Cardiac septum (tissue), 1 donor: ENCODE measurements at places on chromosomes 13 and 19.

DNA sequence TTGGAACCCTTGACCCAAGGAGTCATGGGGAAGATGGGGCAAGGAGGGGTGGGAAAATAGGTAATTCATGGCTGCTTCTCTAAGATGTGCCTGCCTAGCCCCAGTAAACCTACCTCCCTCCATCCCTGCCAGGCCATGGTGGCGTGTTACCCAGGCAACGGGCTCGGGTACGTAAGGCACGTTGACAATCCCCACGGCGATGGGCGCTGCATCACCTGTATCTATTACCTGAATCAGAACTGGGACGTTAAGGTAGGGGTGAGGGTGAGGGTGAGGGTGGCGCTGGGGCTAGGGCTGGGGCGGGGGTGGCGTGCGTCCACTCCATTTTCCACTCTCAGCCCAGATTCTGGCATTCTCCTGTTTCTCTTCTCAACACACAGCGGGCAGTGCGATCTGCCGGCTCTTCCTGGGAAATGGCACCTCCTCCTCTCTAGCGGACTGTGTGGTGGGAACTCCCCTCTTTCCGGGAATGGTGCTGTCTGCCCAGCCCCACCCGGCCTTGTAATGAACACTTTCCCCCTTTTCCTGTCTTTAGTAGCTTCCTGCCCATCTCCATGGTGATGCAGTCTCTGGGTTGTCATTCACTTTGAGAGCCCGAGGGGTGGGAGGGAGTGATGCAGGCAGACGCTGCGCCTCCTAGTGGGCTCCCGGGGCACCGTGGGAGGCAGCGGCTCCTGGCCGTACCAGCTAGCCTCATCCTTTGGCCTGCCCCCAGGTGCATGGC is 7.6 kb downstream of the EGLN2 start:
- DNase-seq = peak; percentile 90

- no peak for DNase-seq
Measured at GRCh38 chr19:18649371-18650020, 12.7 kb downstream of the KLHL26 start.

- DNase-seq = no peak
Measured at GRCh38 chr19:54662730-54663129, at the start of gene LILRB4. LILRB4 (plus strand) TSS chr19:54662985; CDS start chr19:54663034, 49 bp downstream.

DNA sequence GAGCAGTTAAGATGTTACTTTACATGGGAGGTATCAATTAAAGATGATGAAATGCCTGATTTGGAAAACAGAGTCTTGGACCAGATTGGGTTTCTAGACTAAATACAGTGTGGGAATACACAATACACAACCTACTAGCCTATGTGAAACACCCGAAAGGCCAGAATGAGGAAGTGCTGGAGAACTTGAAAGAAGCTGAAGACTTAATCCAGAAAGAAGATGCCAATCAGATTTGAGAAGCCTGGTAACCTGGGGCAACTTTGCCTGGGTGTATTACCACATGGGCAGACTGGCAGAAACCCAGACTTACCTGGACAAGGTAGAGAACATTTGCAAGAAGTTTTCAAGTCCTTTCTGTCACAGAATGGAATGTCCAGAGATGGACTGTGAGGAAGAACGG is 43.2 kb downstream of the N4BP2L1 start:
- DNase-seq = no peak

DNA sequence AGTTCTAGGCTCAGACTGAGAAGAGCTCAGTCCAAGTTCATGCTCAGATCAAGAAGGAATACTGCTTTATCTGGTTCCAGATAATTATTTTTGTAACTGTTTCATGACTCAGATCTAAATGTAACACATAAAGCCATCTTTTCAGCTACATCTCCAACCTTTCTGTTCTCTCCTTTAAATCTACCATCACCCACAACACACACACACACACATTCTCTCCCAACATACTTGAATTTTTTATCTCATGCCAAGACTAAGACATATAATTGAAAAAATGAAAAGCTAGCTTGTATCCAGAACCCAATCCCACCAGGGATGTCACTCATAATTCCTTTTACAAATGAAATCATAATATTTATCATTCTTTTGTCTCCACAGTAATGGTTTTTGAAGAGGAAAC is 7.6 kb downstream of the KATNAL1 start:
- no peak for DNase-seq

- DNase-seq = no peak
Measured at GRCh38 chr19:32802840-32803239, 66.7 kb downstream of the SLC7A9 start.

DNA sequence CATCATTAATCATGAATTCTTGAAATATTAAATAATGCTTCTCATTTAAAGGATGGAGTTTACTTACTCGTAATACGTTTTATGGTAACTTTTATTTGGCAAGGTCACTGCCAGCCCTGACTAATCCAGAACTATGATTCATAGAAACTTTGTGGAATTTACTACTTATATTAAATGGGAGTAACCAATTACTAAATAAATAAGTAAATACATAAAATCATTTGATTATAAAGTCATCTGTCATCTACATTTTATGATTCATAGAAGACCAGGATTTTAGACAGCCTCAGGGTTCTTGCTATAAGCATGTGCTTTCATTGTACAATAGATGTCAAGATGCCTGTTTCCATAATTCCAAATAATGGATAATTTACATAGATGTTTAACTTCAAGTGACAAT is 611.1 kb downstream of the TBC1D4 start:
- DNase-seq = no peak

GRCh38 chr19:38713227-38713649 is 31.0 kb downstream of the CAPN12 start:
- DNase-seq = no peak

DNA sequence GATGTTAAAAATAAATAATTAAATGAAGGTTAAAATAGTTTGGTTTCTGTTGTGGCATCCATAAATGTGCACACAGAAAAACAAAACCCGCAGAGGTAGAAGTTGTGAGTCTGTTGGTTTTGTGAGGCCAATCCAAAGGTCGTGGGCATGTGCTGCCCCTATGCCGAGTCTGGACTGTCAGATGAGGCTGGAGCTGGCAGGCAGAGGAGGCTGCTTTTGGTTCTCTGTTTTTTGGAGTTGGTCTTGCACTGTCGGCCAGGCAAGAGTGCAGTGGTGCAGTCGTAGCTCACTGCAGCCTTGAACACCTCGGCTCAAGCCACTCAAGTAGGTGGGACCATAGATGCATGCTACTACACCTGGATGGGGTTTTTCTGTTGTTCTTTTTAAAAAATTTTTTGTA is 43.7 kb downstream of the TSSK6 start:
- no peak for DNase-seq

DNA sequence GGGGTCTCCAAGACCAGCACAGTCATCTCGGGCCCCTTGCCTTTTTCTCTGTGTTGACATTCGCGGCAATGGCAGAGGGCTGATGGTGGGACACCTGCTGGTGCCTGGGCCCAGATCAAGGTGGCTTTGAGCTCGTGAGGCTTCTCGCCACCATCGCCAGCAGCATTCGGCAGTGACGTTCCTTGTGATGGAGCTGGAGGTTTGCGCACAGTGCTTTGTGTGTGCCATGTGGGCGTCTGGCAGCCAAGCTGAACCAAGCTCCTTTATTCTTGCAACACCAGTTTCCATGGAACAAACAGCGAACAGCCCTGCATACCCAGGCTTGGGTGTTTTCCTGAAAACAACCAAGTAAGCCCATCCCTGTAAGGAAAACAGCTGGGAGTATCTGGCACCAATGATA is 9.1 kb upstream of the TMEM255B start:
- no peak for DNase-seq
